ENCODE measurements at places on chromosomes 6 and 20.
A peak's percentile ranks its signal among the peaks of the same experiment; 100 is the strongest.

GRCh38 chr6:167984876-167985604, 12.4 kb upstream of the KIF25 start:
- no peak for DNase-seq

GRCh38 chr6:148657048-148657447, 89.8 kb upstream of the UST start:
- DNase-seq, result no peak

DNA sequence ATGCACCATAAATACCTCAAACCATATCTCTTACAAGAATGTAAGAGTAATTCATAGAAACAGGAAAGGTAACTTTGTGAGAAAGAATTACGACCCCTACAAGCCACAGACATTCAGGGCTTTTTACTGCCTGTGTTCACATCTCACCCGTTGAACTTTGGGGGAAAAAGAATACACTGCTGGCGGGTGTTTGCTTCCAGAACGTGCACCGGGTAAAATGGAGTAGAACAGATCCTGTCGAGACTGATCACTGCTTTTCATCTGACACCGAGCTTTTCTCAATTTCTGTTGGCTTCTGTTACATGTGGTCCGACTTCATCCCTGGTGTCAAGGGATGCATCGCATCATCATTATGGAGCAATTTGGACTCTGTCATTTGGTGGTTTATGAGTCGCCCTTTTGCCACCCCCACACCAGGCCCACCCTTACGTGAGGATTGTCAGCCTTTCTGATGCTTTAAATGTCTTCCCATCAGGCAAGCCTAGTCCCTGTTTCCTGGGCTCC, 219.2 kb upstream of the ZFP64 start:
- DNase-seq, result no peak

DNA sequence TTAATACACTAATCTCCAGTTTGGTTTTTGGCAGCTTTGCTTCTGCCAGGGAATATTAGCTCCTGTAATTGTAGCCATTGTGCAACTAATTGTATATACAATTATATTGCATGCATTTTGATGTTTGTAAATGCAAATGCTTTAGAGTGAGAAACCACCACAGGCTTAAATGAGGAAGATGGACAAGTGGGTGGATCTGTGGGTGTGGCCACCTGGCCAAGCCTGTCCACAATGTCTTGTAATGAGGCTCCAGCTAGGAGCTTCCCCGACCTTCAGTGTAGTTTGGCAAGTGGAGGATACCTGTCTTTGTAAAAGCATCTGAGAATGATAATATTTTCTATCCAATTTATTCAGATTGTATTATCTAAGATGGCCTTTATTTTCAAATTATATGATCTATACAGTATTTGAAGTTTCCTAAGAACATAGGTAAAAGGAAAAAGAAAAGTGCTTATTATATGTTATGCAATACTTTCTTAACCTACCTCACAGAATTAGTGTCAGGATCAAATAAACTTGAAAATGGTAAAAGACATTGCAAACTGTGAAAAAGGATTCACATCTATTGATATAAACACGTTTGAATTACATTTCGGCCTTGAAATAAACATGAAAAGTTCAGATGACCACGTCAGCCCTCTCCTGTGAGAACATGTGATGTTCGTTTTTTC, 49.3 kb upstream of the ARID1B start:
- no peak for DNase-seq

DNA sequence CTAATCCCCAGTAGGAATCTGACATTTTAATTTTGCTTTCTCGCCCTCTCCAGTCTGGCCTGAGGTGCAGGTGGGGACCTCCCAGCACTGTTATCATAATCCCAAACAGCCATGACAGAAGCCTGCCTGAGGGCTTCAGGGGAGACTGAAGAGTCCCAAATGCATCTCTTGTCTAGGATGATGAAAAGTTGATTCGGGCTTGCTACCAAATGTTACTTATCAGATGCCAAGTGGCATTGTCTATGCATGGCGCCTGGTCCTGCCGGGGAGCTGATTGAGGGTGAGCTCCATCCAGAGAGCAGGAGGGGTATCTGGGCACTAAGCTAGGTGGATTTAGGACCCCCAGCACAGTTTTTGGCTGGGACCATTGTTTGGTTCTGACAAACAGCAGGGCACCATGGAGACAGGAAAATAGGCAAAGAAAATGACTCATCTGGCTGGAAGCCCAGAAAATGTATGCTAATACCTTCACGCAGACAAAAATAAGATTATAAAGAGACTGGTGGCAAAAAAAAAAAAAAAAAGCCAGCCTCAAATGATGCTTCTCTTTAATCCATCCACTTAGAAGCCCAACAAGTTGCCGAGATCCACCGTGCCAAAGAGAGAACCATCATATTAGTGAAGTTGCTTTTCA, 513.7 kb upstream of the SULF2 start:
- DNase-seq, result no peak

DNA sequence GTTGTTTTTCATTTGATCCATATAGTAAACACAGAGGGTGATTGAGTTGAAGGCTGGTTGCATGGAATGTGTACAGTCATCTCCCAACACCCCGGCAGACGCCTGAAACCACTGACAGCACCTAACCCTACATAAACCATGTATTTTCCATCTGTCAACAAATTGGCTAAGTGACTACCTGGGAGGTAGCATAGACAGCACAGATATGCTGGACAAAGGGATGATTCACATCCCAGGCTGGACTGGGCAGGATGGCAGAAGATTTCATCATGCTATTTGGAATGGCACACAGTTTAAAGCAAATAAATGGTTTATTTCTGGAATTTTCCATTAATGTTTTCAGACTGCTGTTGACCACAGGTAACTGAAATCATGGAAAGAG, 4.4 kb upstream of the VIP start:
- no peak for DNase-seq

GRCh38 chr6:122564230-122564629, 46.0 kb upstream of the PKIB start:
- DNase-seq, result no peak

GRCh38 chr6:43035495-43036194, 14.2 kb downstream of the RRP36 start:
- no peak for DNase-seq

GRCh38 chr20:61529354-61529753, 277.3 kb downstream of the CDH4 start:
- no peak for DNase-seq

- DNase-seq, result no peak
Observed at GRCh38 chr6:25961619-25962148, 918 bp upstream of the TRIM38 start.

- no peak for DNase-seq
Observed at GRCh38 chr6:5398530-5398929, 137.2 kb downstream of the FARS2 start.

- no peak for DNase-seq
Observed at GRCh38 chr6:168200571-168201134, 118.9 kb downstream of the DACT2 start.

- no peak for DNase-seq
Observed at GRCh38 chr6:20814494-20814893, 280.2 kb downstream of the CDKAL1 start.

GRCh38 chr20:33993576-33994221, at the start of gene RALY:
Gene RALY (plus strand): TSS chr20:33993911. CDS start chr20:34072075, 78,164 bp downstream.
- DNase-seq, result no peak

DNA sequence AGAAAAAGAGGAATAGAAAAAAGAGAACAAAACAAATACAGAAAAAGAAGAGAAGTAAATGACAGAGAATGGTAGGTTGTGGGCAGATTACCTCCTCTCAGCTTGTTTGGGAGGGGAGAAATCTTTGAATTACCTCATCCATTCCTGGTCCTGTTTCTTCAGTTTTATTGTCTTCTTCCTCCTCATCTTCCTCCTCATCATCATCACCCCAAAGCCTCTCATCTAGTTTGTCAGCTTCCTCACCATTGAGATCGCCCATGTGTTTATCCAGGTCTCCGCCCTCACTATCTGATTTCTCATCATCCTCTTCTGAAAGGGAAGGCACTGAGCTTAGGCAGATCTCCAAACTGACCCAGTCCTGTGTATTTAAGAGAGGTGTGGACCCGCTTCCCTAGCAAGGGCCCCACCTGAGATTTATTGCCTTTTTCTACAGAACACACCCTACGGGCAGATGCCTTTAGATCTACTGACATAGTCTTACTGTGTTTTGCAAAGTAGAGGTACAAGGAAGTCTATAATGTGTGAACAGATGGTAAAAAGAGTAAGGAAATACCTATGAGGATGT, 24.2 kb upstream of the LYRM2 start:
- no peak for DNase-seq

DNA sequence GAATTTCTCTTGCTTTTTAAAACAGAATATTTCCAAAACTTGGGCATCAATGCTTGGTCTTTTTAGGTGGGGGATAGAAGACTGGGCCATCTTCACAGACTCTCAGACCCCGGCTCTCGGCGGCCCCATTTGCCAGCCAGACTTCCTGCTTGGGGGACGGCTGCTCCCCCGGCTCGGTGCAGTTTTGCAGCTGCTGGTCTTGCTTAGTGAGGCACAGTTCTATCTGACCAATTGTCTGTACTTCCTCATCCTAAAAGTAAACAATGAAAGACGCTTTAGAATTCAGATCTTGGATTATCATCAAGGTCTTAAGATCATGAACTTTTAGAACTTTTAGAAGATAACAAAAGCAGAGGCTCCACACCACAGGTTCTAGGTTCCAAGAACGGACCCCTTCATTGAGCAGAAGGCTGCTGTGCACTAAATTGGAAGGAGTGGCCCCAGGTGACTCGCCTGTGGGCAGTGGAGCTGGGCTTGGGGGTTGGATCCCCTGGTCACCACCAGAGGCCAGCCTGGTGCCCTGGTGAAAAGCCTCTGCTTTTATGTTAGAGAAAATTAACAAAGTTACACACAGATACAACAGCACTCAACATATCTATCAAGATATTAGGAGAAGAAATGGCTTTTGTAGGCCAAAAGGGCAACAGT, 26.7 kb downstream of the RNASET2 start:
- DNase-seq, result no peak

DNA sequence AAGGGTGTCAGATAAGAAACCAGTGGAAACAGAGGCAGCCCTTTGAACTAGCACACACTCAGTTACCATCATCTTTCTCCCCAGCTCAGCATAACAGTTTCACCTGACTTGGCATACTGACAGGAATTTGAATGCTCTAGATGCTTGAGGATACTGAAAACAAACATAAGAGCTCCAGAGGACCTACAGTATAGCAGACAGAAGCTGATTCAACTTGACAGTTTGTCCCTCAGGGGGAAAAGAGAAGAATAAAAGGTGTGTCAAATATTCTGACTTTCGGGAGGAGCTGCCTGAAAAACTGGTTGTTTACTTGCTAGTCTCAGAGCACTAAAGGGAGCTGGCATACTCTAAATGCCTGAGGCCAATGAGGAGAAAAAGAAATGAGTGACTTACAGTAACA, 35.1 kb downstream of the EYS start:
- DNase-seq, result no peak

DNA sequence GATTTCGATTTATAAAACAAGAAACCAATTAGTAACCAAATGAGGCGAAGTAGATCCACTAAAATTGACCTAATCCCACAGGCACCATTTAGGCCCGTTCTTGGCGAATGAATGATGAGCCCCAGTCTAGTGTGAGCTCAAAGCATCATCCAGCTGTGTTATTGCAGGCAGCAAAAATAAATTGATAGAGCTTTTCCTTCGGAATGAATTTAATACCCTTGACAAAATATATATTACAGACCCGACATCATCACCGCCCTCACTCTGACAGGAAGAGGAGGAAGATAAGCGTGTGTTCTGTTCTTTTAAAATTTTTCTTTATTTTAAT, 7.8 kb downstream of the SIM1 start:
- no peak for DNase-seq

DNA sequence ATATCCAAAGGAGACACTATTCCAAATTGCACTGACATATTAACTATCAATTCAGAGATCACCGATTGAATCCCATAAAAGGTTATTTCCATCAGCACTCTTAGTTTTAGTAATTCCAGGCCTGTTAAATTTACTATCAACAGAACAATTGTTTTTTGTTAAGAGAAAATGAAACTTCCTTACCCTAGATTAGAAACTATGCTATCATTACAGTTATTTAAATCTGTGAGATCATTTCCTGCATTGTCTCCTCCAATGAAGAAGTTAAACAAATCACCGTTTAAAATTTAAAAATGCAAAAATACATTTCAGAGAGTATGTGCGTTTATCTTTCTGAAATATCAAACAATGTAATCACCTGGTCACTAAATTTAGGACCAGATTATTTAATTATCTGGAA, 57.5 kb downstream of the HIVEP2 start:
- no peak for DNase-seq

DNA sequence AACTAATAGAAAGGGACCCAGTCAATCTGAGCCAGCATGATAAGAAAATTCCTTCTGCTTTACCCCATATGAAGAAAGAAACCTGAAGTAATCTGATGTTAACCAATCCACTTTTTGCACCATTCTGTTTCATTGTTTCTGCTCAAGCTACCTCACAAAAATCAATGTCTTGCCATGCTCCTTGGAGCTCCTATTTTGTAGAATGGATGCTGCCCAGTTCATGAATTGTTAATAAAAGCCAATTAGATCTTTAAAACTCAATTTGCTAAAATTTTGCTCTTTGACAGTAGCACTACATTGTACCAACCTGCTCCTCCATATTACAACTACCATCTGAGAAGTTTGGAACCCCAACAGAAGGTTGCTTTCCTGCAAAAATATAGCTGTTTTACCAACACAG, 116.2 kb upstream of the GPR6 start:
- no peak for DNase-seq

- DNase-seq, result no peak
Observed at GRCh38 chr20:37350649-37351574, 5.0 kb downstream of the SRC start.

GRCh38 chr6:149842331-149842730, 21.8 kb downstream of the LRP11 start:
- no peak for DNase-seq

GRCh38 chr20:52078289-52078688, 113.3 kb downstream of the ZFP64 start:
- no peak for DNase-seq

- DNase-seq, result no peak
Observed at GRCh38 chr6:63923139-63923739, 287.6 kb downstream of the PHF3 start.

- DNase-seq, result no peak
Observed at GRCh38 chr6:74181471-74181870, 485.5 kb downstream of the CD109 start.

- DNase-seq, result no peak
Observed at GRCh38 chr20:53077373-53078205, 105.4 kb downstream of the TSHZ2 start.

- DNase-seq, result no peak
Observed at GRCh38 chr6:141326426-141326825, 806.3 kb upstream of the GJE1 start.

- DNase-seq, result no peak
Observed at GRCh38 chr6:151649835-151650234, 156.0 kb downstream of the CCDC170 start.

- DNase-seq, result peak; percentile 91
Observed at GRCh38 chr20:38434770-38435554, at the start of gene SNHG17. Gene SNHG17 (minus strand): TSS chr20:38435328.

DNA sequence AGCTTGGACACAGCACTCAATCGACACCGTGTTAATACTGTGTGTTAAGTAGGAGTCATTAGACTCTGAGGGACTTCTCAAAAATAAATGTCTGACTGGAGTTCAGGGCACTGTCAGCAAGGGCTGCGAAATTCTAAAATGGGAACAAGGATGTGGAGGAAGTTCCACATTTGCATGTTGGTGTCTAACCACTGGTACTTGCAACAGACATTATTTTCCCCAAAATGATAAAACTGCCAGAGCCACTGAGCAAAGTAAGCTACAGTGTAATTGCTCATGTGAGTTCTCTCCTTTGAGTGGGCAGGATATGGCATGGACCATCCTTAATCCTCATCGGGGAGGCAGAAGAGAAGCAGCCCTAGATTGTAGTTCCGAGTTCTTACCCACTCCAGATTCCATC, 215.9 kb downstream of the SLC24A3 start:
- DNase-seq, result no peak

GRCh38 chr6:28897369-28897745, 26.4 kb downstream of the TRIM27 start:
- no peak for DNase-seq

All from DND-41 (cell line).